ENCODE measurements at places on chromosomes 3 and 15. TPM values are rescaled to one million over a fixed set of nuclear protein-coding genes. Genes with fewer than 3 reads are reported as not detected.
A peak's percentile ranks its signal among the peaks of the same experiment; 100 is the strongest.

- DNase-seq, result no peak
These were observed 208.3 kb upstream of the RBMS3 start for GRCh38 chr3:29072611-29073010.

DNA sequence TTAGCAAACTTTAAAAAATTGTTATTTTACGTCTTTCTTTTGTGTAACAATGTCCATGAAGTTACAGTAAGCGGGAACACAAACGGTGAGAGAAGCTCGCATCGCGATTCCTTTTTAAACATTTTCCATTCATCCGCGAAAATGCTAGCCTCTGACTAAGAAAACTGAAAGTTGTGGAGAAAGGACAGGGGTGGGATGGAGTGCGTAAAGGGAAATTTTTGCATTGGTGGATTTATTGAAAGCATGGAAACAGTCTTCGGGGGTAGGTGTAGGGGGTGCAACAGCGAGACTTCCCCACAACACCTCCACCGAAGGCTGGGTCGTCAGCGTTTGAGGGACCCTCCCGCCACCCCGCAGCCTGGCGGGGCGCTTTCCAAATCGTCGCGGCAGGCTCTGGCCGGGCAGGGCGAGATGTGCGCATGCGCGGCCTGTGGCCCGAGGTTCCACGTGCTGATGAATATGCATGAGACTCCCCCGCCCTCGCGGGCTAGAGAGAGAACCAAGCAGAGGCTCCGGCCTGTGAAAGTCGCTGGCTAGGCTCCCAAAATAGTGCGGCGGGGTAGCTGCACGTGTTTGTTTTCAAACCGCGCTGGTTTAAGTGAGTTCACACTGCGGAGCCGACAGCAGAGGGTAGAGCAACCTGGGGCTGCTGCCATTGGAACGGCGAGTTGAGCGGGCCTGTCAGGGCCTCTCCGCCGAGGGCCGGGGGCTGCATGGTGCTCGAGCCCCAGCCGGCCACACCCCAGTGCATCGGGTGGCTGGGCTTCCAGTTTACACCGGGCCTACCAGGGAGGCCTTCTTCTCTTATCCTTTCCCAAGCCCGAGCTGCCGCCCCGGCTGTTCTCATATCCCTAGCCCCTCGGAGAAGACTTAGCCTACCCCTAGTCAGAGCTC, 9.9 kb downstream of the ZIC1 start:
- peak; percentile 90 for DNase-seq

DNA sequence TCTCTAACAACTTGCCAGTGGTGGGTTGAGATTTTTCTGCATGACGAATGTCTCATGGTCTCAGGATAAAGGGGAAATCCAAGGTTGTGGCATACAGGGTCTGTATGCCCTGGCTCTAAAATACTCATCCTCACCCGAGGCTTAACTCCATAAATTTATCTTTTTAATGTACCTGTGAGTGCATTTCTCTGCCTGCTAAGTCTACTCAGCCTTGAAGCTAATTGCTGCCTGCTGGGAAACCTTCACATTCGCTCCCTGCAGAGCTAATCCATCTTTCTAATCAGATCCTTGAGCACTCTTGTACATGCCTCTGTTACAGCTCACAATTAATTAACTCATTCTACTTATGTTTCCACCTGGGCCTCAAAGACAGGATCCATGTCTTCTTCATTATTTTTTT, 93.8 kb downstream of the CMSS1 start:
- DNase-seq, result peak; percentile 94

GRCh38 chr15:83843471-83843871, 189.5 kb downstream of the ADAMTSL3 start:
- DNase-seq, result no peak

DNA sequence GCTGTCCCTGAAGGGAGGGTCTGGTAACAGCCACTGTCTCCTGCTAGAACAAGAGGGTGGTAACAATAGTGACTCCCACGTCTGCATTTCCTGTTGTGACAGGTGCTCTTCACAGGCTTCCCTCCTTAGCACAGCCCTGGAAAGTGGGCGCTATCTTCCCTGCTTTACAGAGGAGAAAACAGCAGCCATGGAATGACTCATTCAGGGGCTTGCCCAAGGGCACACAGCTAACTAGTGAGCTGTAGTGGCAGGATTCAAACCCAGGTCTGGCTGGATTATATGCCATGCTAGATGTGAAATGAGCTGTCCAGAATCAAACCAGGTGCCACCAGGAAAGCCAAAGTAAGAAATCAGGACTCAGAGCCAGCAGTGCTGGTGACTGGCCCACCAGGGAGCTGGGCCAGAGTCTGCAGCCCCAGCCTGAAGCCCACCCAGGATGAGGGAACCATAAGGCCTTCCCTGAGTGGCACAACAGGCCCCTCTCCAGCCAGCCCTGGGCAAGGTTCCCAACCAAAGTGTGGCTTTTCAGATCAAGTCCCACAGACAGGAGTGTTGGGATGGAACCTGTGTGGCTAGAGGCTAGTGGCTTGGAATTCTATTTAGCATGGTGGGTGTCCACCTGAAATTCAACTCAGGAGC, 102.4 kb downstream of the ETFA start:
- DNase-seq, result no peak

SKOR1 gene
- total RNA-seq, result 1.6 TPM

STAB1 gene
- total RNA-seq, result 79.7 TPM

CD200R1L gene
- total RNA-seq, result not detected

JAGN1 gene
- 16.7 TPM for total RNA-seq
